ENCODE measurements at places on chromosomes 4 and X. TPM values are rescaled to one million over a fixed set of nuclear protein-coding genes. Genes with fewer than 3 reads are reported as not detected.

- H3K4me3 ChIP-seq = no peak overlapping the region
- H3K27me3 ChIP-seq = no peaks in the 10 kb centered on the region
- H3K27ac ChIP-seq = no peak overlapping the region
Observed at GRCh38 chr4:95219109-95219508, 329.7 kb downstream of the UNC5C start.

Gene FAM241A
- 2.9 TPM for total RNA-seq

Gene LNX1
- 25.6 TPM for total RNA-seq

Gene HPRT1
- total RNA-seq = 57.8 TPM

Gene RHOXF1
- 0.79 TPM for total RNA-seq

All from kidney (tissue), 22 donors.